Midbrain (tissue), 1 donor: ENCODE measurements at places on chromosomes 16 and 17.

DNA sequence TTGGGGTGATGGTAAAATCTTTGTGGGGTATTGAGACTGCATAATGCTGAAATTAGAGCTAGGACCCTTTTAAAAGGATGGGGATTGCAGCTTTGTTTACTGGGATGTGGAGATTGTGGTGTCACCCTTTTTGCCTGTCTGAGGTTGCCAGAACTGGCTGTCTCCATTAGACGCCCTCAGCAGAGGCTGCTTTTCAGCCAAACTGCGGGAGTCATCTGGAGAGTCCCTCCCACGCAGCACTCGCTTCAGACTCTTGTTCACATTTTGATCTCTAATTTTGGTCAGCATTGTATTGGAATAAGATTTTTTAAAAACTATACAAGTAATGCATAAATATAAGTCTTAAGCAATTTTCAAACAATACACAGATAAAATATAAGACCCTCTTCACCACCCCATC, 27.9 kb upstream of the JPT2 start:
- DNase-seq, result no peak

DNA sequence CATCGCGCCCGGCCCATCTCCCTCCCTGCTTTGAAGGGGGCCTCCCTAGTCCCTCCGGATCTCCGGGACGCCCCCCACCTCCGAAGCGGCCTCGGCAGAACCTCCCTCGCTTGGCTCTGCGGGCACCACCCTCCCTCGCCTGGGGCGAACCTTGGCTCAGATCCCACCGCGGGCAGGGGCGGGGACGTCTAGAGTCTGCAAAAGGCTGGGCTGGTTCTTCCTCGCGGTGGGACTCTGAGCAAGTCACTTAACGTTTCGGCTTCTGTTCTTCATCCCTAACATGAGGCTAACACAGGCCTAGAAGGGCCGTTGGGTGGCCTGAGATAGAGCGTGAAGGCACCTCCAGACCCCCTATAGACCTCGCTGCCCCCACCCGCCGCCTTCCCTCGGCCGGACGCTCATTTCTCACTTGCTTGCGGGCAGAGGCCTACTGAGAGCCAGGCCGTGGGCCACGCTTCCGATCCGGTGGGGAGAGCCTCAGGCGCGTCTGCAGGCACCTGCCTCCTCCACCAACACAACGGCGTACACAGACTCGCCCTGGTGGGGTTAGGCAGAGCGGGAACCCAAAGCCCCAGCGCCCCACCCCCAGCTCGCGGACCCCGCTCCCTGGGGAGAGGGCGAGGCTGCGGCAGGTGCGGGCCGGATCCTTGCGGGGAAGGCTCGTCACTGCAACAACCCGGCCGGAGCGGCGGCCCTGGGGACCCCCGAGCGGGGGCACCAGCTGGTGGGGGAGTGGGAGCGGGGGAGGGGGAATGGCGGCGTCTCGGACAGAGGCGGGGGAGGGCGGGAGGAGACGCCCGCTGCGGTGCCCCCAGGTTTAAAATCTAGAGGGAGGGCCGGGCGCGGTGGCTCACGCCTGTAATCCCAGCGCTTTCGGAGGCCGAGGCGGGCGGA, 5.4 kb downstream of the MYO1C start:
- no peak for DNase-seq

DNA sequence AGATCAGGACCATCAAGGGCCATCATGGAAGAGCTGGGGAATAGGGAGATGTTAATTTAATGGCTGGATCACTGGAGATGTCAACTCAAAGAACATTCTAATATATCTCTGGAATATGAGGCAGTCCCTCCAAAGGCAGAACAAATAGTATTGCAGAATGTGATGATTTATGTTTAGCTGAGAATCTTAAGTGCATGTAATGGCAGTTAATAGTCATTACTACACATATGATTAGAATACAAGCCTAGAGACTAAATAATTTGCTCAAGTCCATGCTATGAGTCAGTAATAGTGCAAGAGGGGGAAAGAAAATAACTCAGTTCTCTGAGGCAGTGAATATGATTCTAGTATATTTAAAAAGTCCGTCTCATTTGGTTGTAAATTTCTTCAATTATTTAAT, 32.3 kb downstream of the SNTB2 start:
- no peak for DNase-seq

DNA sequence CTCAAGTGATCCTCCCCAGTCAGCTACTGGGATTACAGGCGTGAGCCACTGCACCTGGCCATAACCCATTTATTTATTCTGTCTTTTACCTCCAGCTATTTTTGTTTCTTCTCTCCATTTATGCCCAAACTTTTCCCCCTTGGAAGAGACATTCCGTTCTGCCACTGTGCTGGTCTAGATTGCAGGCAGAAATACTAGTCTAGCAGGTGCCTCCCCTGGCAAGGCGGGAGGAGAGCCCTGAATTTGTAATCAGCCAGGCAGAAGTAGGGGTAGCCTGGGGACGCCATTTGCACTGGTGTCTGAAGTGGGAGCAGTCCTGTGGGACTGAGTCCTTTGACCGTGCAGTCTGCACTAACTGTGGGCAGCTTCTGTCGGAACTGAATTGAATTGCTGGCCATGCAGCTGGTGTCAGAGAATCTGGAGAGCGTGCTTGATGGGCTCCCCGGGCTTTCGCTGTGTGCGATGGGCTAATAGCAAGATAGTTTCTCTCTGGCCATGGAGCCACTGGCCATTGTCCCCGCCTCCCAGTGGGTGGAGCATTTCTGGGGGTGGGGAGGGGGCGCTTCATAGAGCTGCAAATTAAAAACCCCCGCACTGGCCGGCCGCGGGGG, 31.5 kb upstream of the LITAF start:
- no peak for DNase-seq

DNA sequence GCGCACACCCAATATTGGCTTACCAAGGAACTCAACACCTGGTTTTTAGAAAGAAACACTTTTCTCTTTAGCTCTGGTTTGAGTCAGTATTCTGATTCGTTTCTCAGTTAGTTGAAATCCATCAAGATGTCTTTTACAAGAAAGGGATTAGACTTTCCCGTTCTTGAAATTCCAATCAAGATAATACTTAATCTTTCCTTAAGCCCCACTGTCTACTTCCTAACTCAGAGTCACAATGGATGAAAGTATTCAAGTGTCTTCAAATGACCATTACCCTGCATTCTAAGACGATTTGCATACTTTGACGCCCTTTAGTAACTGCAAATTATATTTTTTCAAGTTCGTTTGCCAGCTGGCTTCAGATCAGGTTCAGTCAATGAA, 189.8 kb downstream of the USP22 start:
- DNase-seq, result no peak
